ENCODE measurements at places on chromosomes 12 and 14.

- no peak for DNase-seq
Measured at GRCh38 chr14:44970907-44971306, 8.9 kb downstream of the TOGARAM1 start.

DNA sequence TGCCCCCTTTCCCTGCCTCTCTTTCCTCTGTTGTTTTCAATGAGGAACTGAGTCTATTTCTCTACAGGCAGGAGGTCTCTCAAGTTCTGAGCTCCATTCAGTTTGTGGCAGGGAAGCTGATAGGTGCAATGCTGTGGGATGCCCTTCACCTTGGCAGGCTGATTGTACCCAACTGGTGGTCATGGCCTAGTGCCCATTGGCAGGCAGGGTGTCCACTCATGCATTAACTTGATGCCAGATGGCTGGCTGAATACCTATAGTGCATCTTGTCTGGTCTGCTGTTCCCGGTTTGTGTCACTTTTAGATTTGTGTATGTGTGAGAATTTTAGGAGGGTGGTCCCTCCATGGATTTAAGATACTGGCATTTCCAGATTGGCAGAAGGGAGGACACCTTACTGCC is 20.0 kb upstream of the ITGA5 start:
- DNase-seq, result no peak

- no peak for DNase-seq
Measured at GRCh38 chr12:23895792-23896218, 53.7 kb downstream of the SOX5 start.

DNA sequence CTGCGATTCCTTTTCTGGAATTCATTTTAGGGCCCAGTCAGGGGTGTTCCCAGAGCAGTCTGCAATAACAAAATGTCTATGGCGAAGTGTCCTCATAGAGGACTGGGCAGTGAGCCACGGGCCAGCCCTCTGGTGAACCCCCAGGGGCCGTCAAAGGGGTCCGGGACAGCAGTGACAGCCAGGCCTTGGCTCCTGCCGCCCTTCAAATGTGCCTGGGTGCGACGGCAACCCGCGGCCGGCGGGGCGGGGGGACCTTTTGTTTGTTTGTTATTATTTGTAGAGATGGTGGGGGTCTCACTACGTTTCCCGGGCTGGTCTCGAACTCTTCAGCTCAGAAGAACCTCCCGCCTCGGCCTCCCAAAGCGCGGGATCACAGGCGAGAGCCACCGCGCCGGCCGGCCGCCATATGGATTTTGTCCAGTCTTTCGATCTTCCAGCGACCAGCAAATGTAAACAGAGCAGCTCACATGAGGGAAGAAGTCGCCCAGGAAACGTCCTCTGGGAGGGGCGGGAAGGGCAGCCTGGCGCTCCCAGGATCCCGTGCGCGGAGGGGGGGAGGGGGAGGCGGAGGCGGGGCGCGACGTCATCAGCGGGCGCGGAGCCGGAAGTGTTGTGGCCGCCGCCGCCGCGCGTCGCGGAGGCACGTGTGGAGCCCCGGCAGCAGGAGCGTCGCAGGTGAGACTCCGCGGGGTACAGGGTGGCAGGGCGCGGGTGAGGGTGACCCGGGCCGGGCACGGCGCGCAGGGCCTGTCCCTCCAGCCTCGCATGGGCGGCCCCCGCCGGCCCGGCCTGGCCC is at the start of gene TRMT61A:
TRMT61A (plus strand) TSS at position 610 of the 796 bp plus-strand sequence. CDS start 783 bp downstream, outside the sequence.
- DNase-seq, result peak; percentile 75

DNA sequence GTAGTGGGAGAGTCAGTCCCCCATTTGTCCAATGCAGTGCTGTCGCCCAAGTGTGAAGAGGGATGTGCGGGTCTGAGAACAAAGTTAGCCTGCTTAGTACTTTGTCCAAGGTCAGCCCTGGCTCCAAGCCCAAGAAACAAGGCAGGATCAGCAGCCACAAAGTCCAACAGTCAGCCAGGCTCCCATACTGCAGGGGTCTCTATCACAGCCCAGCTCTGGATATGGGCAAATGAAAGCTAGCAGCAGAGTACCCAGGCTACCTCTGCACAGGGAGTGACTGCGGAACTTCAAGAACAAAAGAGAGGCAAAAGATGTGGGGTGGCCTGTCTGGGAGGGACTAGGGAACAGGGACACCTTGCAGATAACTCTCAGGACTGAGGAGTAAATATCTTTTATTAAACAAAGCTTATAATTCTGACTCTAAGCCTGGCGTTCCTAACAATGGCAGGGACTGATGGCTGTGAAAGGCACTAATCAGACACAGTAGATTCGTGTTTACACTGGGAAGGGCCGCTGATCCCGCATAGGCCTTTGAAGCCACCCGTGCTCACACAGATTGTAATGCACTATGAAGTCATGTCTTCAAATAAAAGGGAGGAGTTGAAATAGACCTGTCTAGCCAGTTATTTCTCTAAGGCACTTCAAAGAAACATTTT is 91.0 kb upstream of the EEA1 start:
- no peak for DNase-seq

DNA sequence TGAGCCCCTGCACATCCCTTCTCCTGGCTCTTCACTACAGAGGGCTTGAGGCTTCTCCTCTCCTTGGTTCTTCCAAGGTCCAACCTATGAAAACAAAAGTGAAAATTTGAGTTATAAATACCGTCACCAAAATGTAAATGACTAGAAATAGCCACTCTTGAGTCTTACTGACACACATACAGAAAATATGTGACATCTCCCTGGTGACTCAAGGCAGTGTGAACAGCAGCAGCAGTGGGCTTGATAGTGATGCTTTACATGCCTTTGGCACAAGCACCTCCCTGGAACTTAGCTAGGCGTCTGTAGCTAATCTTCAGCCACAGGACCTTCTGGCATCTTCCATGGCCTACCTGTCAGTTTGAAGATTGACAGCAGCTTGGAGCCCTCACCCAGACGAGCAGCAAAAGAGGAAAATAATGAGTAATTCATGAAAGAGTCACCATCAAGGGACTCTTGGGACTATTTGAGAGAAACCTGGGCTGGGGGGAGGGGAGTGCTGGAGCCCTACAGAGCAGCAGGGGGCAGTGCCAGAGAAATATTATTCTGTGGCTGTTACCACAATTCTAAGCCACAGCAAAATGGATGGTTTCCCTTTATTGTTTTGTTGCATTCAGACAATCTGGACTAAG is 158.0 kb downstream of the KCNK10 start:
- DNase-seq, result no peak

GRCh38 chr12:55818886-55819285 is 1.0 kb downstream of the ORMDL2 start:
- DNase-seq, result no peak

DNA sequence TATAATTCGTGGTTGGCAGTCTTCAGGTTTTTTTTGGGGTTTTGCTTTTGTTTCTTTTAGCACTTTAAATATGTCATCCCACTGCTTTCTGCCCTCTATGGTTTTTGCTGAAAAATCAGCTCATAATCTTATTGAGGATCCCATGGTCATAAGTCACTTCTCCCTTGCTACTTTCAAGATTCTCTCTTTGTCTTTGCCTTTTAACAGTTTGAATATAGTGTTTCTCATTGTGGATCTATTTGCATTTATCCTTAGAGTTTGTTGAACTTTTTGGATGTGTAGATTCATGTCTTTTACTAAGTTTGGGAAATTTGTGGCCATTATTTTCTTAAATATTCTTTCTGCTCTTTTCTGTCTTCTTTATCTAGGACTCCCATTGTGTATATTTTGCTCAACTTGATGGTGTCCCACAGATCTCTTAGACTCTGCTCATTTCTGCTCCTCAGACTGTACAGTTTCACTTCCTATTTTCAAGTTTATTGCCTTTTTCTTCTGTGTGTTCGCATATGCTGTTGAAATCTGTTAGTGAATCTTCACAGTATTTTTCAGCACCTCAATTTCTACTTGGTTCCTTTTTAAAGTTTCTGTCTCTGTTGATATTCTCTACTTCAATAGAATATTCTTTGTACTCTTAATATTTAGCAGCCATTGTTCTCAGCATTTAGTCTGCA is 70.8 kb downstream of the WNK1 start:
- DNase-seq, result no peak

DNA sequence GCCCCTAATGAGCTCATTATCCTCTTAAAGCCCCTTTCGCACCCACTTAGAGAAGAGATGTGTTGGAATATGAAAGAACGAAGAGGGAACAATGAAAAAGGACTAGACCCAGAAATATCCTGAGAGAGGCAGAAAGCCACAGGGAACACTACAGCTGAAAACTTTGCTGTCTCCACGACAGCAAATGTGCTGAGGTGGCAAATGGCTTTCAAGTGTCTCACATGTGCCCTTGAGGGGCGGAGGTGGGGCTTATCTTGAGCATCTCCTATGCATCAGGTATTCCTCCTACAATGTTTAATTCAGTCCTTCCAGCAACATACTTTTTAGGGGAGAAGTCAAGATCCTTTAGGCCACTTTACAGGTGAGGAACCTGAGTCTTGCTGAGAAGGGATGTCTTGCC is 62.9 kb downstream of the WSCD2 start:
- no peak for DNase-seq

GRCh38 chr12:29804019-29804418 is 20.3 kb upstream of the TMTC1 start:
- no peak for DNase-seq

DNA sequence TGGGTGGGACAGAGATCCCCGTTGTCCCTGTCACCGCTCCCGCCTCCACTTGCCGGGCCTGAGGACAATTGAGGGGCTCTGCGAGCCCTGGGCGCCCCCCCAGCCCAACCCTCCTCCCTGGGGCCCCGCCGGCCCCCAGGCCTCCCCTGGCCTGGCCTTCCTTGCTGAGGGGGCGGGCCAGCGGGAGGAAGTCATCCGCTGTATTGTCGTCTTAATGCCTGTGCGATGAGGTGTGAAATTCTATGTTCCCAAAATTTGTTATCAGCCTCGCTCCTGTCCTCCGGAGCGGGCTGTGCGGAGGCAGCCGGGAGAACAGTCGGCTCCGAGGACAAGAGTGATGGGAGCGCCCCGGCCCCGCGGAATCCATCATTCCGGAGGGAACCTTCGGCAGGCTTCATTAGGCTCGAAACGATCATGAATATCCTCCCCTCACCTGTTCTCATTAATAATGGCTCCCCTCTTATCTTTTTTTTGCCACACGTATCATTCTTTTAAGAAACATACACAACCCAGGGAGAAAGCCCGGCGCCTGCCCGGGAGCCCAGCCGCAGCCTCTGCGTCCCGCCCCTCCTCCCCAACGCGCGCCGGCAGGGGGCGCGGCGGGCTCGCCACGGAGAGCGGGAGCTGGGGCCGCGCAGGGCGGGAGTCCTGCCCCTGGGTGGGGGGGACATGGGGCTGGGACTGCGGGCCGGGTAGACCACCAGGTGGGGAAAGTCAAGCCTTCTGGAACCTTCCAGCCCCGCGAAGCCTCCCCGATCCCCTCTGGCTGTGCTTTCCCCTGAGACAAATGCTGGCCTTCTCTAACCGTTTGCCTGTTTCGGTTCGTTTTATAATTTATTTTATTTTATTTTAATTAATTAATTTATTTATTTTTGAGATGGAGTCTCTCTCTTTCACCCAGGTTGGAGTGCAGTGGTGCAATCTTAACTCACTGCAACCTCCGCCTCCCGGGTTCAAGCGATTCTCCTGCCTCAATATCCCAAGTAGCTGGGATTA is 17.1 kb upstream of the DLK1 start:
- DNase-seq, result no peak

DNA sequence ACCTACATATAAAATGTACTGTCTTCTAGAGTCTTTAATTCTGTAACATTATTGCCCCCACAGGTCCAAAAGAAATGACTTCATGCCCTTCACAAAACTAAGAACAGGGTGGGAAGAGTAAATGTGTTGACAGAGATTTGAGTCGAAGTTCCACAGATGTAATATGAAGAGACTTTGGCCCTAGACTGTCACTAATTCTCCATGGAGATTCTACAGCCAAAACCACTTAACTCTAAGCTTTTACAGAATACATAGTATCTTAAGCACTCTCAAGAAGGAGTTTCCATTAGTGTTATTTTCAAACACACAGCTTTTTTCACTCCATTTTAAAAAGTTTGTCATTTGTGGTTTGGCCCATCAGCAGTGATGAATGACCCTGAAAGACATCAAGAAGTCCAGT is 56.3 kb downstream of the ABCC9 start:
- no peak for DNase-seq

DNA sequence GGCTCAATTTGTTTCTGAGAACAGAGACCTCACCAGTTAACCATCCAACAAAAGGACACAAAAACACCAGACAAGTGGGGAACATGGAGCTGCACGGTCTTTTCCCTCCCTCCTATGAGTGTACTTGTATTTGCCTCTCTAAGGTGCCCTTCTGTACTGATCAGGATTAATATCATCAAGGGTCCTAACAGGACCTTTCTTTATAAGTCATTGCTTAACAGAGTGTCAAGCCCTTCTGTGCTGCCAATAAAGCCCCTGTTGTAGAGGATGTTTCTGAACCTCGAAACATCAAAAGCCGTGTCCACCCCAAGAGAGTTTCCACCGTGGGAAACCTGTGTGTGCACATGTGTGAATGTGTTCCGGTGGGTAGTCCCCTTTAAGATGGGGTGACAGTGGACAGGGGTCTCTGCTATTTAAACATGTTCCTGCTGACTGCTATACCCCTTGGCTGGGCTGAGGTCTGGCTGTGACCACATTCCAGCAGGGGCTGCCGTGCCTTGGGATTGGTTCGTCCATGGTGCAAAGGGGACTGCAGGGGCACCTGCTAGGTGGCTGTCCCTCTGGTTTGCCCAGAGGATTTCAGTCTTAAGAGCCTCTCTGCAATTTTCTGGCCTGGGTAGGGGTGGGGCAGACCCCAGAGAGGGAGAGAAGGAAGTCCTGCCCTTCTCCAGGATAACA is 6.0 kb downstream of the ESRRB start:
- DNase-seq, result no peak

- DNase-seq, result no peak
Measured at GRCh38 chr14:91369628-91370445, 47.8 kb downstream of the CCDC88C start.

- no peak for DNase-seq
Measured at GRCh38 chr12:92259696-92260251, 114.1 kb upstream of the BTG1 start.

GRCh38 chr12:80381121-80381520 is 62.9 kb upstream of the PTPRQ start:
- DNase-seq, result no peak

DNA sequence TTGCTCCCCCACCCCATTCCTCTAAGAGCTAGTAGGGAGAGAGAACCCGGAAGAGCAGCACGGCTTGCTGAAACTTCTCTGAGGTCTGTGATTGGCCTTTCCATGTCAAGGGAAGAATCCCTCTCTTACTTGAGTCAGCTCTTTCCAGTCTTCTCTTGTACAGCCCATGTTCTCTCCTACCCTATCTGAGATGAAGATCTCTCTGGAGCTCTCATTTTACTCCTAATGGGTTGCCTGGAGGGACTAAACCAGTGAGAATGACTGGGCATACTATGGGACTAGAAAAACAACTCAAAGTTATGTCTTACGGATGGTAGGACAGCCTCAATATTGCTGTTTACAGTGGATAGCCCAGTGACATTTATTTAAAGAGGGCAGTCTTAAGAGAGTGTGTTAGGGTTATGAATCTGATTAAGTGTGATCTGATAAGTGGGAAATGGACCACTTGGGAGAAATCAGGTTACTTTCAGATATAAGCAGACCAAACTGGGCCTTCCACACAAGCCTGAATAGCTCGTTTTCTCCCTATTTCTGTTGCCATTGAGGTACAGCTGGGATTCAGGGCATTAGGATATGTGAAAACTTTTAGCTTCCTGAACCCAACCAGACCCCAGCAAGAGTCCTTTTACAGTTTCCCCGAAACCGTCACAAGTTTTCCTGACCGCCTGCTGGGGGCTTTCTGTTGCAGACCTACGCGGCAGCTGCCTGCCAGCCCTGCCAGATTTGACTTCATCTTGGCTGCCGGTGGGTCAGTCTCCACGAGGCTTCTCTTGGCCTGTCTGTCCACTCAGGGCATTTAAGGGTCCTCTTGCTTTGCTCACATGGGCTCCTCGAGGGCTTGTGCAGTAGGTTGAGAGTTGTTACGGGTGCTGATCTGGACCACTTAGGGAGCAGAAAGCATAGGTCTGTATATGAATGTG is 16.9 kb downstream of the ETV6 start:
- DNase-seq, result no peak
